ENCODE measurements at places on chromosomes 16 and 17.

GRCh38 chr17:56186222-56186786, 33.0 kb downstream of the ANKFN1 start:
- no peak for DNase-seq

GRCh38 chr17:67018471-67019434, 25.6 kb upstream of the CACNG1 start:
- DNase-seq, result no peak

DNA sequence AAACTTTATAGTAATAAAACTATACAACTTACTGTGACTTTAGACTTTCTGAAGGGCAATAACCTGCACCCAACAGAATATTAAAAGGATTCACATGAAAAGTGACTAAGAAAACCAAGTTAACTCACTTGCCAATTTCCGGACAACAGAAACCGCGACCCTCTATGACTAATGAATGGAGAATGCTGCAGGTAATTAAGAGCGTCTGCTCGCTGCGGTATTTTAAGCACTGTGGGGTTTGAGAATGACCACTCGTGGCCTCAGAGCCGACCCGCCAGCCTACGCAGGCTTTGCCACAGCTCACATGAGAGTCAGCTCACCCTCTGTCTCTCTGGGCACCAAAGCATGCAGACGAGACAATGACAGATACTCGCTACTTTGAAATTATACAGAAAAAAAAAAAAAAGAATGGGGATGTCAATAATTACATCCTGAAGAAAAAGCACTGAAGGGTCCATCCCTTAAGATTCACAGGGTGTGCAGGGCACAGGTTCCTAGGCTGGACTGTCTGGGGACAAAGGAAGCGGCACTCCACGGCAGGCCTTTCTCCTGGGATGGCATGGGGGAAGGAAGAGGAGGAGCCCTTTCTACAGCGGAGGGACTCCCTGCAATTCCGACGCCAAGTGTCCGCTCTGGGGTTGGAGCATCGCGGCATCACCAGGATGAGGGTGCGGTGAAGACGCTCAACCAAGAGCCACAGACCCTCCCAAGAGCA, 35.0 kb downstream of the ZCCHC14 start:
- DNase-seq, result no peak

- no peak for DNase-seq
These were observed 6.5 kb downstream of the RNF157 start for GRCh38 chr17:76233588-76234353.

DNA sequence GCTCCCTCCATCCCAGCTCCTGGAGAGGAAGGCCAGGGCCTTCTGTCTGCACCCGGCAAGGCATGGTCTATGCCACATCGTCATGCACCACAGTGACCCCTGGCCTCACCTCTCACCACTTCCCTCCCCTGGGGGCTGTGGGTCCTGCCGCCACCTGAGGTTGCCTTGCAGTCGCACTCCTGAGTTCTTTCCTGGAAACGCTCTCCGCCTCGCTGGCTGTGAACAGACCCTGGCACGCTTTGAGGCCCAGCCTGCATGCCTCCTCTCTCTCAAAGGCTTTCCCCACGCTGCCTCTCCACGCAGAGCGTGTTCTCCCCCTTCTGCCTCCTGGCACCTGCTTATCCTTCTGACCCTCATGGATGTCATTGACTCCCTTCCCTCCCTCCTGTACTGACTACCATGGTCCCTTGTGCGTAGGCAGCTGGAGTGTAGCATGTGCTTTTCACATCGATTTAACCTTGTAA, 45.4 kb downstream of the SEC14L1 start:
- no peak for DNase-seq

- DNase-seq, result no peak
These were observed 4.6 kb downstream of the KRT28 start for GRCh38 chr17:40795019-40795667.

GRCh38 chr16:80804056-80804525, 307 bp downstream of the CDYL2 start:
- peak; percentile 24 for DNase-seq

DNA sequence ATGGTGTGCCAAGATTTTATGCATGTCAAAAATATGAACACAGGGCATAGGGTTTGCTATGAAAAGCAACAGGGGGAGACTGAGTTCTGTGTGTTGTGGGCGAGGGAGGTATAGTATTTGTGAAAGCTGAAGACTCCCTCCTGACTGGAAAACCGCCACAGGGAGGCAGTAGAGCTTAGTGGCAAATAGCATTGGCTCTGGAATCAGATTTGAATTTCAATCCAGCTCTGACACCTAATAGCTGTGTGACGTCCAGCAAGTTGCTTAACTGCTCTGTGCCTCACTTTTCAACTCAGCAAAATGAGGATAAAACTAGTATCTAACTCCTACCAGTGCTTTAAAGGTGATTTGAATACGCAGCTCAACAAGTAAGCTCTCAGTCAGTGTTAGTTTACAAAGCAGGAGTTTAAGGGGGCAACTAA, 22.0 kb downstream of the KPNA2 start:
- no peak for DNase-seq

DNA sequence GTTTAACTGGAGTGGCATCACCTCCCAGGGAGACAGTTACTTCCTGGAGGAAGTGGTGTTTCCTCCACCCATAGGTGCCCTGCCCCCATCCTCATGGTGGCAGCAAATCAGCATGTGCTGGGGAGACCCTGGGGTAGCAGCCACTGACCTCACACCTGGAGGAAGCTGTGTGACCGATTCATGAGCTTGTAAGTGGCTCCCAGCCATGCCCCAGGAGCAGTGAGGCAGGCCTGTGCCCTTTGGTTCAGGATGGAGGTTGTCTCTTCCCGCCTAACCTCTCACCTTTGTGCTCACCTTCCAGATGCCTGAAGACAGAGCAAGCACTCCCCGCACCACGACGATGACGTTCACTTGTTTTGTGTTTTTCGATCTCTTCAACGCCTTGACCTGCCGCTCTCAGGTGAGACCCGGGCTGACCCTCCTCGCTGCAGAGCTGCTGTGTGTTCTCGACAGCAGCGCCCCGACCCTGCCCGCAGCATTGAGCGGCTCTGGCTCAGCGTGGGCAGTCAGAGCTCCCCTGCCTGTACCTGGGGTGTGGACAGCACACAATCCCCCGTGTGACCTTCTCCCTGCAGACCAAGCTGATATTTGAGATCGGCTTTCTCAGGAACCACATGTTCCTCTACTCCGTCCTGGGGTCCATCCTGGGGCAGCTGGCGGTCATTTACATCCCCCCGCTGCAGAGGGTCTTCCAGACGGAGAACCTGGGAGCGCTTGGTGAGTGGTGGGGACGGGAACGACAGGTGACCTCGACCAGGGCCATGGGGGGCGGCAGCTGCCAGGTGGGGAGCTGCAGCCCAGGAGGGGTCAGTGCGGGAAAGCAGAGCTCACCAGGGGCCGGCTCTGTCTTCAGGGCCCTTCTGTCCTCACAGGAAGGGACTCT, 42.8 kb downstream of the MEAK7 start:
- DNase-seq, result no peak

- DNase-seq, result no peak
These were observed 49.7 kb upstream of the ITGA2B start for GRCh38 chr17:44439168-44439567.

DNA sequence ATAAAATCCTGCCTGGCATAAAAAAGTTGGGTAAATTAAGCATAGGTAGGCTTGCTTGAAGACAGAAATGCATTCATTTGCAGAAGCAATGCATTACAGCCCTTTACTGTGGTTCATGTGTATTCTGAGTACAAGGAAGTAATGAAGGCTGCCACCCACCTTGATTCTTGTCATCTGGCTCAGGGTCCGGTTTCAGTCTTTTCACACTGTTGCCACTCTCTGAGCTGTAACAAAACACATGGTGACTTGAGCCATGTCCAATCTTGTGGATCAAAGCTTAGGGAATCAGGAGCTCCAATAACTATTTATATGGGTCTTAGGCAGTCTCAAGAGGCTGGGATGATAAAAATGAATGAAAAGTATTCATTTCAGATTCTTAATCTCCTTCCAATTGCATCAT, 22.0 kb downstream of the PSME3IP1 start:
- no peak for DNase-seq

GRCh38 chr17:79042421-79043190, 18.6 kb downstream of the C1QTNF1 start:
- peak; percentile 56 for DNase-seq

GRCh38 chr16:83200005-83200779, 573.4 kb downstream of the CDH13 start:
- no peak for DNase-seq

DNA sequence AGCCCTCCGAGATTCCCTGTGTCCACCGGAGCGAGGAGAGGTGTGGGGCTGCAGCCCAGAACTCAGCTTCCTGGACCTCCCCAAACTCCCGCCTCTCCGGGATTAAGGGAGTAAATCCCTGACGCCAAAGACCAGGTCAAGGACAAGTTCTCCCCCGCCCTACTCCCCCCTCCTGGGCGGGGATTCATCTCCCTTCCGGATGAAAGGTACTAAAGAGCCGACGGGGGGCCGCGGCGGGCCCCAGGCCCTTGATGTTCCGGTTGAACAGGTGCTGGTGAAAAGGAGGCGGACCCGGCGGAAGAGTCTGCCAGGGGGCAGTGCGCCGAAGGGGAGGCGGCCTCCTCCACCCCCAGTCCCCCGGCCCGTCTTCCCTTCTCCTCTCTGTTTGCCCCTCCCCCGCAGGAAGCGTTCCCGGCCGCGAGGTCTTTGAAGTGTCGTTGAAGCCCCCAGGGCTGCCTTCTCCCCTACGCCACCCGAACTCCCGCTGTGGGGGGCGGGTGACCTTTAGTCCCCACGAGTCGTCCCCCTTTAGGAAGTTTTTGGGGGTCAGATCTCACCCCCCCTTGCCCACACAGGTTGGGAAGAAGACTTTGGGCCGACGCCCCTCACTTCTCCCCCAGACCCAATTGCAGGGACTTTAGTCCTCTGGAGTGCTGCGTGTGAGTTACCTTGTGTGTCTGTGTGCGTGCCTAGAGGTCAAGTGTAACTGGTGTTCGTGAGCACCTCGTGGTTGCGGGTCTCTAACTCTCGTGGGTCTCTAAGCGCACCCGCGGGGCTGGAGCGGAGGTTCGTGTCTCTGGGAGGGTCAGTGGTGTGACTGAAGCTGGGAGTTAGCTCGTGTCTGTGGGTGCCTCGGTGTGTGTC, 1.1 kb upstream of the MLLT6 start:
- DNase-seq, result peak; percentile 80

DNA sequence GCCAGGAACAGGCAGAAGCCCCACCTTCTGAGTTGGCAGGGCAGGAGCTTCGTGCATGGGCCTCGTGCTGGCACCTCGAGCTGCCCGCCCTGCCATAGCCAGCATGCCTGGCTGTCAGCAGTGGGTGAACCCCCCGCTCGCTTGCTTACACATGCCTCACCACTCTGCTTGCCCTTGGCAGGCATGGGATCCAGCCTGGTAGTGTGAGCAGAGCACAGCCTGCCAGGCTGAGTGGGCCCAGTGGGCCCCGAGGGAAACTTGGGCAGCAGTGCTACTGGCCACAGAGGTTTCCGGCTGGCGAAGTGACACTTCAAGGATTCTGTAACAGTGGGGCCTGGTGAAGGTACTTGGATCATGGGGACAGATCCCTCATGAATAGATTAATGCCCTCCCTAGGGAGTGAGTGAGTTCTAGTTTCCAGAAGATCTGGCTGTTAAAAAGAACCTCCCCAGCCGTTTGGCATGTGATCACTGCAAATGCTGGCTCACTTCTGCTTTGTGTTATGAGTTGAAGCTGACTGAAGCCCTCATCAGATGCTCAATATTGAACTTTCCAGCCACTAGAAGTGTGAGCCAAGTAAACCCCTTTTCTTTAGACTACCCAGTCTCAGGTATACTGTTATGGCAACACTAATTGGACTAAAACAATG, 114.7 kb downstream of the BCAS3 start:
- DNase-seq, result no peak

DNA sequence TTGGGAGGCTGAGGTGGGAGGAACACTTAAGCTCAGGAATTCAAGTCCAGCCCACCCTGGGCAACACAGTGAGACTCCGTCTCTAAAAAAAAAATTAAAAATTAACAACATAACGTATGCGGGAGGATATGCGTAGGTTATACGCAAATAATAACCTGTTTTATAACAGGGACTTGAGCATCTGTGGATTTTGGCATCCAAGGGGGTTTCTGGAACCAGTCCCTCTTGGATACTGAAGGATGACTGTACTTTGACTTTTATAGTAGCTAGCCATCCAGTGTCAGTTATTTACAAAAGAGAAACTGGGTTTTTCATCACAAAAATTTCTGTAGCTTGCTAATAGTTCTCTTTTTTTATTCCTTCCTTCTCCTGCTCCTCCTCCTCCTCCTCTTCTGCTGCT, 64.5 kb downstream of the TNRC6C start:
- no peak for DNase-seq

DNA sequence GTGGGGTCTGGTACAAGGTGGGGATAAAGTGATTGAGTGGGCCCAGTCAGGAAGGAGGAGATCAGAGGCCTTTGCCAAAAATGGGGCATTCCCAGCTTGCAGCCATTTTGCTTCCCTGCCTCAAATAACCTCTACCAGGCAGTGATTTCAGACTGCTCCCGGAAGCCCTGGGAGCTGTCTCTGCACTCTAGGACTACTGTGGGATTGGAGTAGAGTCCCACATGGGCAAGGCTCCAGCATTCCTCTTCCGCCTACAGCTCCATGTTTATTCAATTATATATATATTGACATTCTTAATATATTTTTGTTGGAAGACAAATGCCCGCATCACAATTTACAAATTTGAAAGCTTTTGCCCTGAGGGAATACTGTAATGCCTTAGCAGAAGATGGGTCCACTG, 13.5 kb downstream of the SUPT6H start:
- DNase-seq, result no peak

DNA sequence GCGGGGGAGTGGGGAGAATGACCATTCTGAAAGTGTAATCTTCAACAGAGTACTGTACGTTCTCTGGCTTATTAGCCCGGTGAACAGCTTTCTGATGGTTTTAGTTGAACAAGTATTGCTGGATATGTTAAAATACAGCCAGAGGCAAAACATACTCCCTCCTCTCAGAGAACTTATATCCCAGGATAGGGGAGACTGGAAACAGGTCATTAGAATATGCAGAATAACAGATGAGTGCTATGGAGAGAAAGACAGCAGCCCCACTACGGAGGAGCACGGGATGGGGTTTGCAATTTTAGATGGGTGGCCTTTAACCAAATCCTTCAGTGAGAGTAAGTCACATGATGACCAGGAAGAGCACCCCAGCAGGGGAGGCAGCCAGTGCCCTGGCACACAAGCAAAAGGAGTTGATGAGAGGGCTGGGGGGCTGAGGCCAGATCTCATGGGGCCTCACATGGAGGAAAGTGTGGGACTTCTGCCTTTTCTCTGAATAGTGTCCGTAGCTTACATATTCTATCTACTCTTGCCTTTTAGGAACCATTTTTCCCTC, 43.1 kb upstream of the SEC14L1 start:
- DNase-seq, result no peak

GRCh38 chr16:11328172-11329070, 16.8 kb upstream of the RMI2 start:
- DNase-seq, result no peak

DNA sequence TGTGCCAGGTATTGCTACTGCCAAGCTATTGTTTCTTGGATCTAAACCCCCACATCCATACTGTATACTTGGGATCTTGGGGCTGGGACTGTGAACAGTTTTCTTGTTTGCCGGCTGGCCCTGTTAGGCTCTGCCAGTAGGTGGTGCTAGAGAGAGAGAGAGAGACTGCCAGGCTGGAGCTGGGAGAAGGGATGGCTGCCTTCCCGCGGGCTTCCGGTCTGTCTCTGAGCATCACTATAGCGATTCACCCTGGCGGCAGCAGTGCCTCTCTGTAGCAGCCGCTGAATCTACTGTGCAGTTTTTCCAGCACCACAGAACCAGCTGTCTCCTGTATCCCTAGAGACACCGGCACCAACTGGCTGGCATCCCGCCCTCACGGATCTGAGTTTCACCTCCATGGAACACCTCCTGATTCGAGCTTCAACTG, 201.2 kb downstream of the UTP18 start:
- DNase-seq, result peak; percentile 67

GRCh38 chr16:10947211-10947787, 2.9 kb downstream of the CLEC16A start:
- no peak for DNase-seq

- DNase-seq, result no peak
These were observed 477 bp downstream of the CFAP20 start for GRCh38 chr16:58128711-58129096.
